Stimulated activated CD4-positive, alpha-beta T cell treated with anti-CD3 and anti-CD28 coated beads, Interleukin-15, amount 100 ng/mL, for 1 hour (primary cell): ENCODE measurements at places on chromosomes 13 and 19.

DNA sequence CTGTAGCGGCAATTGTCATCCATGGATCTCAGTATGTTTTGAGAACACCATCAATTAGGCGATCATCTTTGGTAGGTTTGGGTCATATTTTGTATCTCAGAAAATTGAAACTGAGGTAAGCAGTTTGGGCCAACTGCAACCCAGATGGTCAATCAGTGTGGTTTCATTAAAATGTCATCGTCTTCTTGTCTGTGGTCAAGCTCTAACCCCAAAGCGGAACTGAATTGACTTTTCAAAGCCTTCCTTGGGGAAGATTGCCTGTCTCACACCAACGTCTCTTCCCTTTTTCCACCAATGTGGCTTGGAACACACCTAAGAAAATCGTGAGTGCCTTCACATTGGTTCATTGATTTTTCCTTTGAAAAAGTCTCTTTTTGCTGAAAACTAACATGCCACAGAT is 56.3 kb upstream of the UBAC2 start:
- no peak for DNase-seq

DNA sequence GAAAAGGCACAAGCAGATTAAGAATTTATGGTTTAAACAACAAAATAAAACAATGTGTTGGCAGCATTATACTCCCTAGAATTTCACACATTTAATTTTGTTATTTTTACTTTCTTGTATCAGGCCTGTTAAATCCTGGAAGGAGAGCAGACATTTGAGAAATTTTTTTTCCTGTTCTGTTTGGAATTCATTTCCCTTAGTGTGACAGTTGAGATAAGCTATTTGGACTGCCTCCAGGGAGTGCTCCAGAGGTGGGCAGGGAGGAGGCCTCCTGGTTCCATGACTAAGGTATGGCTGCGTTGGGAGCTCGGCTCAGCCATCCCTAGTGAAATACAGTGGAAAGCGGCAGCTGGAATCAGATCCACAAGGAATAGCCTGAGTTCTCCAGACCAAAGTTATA is 185.7 kb downstream of the KCNRG start:
- no peak for DNase-seq

DNA sequence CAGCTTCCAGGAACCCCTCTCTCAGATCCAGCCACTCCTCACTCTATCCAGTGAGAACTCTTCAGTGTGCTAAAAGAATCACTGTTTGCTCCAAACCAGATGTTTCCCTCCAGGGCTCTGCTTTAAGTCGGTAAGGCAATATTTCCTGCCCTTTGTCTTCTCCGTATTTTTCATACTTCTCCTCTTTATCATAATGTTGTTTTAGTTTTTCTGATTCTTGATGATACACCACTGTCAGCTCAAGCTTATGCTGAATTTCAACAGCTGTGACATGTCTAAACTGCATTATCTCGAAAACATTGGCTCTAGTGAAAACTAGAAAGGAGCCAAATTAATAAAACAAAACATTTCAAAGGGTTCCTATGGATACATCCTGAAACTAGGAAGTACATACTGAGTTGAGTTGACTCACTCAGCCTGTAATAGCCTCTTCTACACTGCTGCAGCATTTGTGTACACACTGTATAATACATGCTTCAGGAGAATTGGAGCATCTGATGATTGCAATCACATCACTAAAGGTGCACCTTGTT is 39.8 kb downstream of the GPR180 start:
- no peak for DNase-seq

DNA sequence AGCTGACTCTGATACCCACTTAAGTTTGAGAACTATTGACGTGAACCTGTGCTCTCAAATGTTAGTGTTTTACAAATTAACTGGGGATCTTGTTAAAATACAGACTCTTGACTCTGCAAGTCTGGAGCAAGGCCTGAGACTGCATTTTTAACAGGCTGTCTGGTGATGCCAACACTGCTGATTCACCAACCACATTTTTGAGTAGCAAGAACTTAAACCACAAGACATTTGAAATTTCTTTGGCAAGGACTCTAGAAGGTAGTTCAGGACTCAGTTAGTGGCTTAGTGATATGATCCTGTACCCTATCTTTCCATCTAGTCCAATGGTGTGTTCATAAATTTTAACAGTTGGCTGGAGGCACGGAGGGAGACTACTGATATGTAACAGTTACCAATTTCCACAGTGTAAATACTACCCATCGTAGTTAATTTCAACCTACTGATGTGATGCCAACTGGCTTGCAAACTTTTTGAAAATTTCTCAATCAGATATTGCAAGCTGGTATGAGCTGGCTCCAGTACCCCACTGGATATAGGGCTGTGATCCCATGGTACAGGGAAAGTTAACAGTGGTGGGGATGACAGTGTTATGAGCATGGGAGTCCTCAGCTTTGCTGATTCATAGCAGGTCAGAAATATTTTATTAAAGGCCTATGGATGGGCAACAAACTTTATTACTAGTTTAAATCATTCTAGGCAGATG is 255.1 kb downstream of the TBC1D4 start:
- no peak for DNase-seq

DNA sequence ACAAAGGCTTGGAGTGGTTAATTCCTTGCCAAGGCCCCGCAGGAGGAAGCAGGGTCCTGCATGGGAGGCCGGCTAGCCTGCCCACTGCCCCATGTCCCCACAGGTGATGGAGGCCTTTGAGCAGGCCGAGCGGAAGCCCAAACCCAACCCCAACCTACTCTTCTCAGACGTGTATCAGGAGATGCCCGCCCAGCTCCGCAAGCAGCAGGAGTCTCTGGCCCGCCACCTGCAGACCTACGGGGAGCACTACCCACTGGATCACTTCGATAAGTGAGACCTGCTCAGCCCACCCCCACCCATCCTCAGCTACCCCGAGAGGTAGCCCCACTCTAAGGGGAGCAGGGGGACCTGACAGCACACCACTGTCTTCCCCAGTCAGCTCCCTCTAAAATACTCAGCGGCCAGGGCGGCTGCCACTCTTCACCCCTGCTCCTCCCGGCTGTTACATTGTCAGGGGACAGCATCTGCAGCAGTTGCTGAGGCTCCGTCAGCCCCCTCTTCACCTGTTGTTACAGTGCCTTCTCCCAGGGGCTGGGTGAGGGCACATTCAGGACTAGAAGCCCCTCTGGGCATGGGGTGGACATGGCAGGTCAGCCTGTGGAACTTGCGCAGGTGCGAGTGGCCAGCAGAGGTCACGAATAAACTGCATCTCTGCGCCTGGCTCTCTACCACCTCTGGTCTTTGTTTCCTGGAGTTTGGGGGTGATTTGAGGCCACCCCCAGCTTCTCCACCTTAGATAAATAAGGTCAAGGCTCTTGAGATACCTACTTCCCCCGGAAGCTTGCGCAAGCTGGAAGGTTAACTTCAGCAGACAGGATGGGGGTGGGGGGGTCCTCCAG is 2.6 kb downstream of the B3GNT8 start:
- no peak for DNase-seq

DNA sequence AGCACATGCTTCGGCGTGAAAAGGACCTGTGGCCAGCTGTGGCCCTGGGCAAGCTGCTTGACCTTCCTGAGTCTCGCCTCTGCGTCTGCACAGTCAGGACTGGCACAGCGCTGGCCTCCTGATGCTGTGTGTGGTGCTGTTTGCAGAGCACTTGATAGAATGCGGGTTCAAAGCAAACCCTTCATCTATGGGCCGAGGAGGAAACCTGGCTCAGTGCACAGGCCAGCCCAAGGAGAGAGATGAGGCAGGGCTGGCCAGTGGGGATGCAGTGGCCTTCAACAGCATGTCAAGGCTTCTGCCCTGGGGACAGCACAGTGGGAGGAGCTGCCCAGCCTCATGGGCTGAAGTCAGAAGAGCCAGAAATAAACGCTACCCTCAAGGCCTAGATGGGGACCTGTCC is 21.3 kb upstream of the VSTM2B start:
- DNase-seq = no peak

- peak; percentile 94 for DNase-seq
These were observed at the start of gene SH2D3A for GRCh38 chr19:6767357-6768235. Gene SH2D3A (minus strand): TSS chr19:6767435. CDS start chr19:6763748, 3,687 bp downstream.

DNA sequence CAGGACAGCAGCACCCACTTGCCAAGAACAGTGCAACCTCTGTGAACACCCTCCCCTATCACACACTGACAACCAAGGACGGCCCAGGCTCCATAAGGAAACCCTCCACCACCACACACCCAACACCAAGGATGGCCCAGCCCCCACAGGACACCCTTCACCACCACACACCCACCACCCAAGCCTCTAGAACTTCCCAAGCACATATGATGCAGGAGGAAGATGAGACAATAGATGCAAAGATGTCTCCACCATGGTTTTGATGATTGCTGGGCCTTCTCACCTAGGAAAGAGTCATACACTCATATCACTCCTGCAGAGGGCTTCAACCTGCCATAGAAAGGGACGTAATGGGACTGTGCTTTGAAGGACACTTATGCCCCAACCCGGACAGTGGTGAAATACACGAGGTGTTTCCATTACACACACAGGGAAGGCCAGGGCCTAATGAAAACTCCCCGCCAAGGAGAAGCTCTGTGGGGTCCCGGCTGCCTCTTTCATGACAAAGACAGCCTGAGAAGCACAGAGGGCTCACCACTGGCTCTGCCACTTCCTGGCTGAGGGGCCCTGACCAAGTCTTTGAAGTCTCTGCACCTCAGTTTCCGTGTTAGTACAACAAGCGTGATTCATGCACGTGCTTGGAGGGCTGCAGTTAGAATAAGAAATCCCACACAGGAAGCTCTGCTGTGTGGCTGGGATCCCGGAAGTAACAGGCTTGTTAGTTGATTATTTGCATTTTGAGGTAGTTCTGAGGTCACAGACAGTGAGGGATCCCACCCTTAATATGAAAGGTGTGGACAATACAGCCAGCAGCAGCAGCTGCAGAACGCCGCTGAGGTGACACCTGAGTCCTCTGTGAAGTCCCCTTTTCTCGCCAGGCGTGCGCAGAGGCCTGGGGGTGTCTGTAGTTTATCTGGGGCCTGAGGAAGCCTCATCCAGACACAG is 61.9 kb upstream of the ATP12A start:
- DNase-seq = peak; percentile 8

DNA sequence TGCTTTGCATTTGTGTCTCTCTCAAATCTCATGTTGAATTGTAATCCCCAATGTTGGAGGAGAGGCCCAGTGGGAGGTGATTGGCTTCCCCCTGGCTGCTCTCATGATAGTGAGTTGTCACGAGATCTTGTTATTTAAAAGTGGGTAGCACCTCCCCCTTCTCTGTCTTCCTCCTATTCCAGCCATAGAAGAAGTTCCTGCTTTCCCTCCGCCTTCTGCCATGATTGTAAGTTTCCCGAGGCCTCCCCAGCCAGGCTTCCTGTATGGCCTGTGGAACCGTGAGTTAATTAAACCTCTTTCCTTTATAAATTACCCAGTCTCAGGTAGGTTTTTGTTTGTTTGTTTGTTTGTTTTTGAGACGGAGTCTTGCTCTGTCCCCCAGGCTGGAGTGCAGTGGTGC is 3.8 kb downstream of the LILRA4 start:
- no peak for DNase-seq

DNA sequence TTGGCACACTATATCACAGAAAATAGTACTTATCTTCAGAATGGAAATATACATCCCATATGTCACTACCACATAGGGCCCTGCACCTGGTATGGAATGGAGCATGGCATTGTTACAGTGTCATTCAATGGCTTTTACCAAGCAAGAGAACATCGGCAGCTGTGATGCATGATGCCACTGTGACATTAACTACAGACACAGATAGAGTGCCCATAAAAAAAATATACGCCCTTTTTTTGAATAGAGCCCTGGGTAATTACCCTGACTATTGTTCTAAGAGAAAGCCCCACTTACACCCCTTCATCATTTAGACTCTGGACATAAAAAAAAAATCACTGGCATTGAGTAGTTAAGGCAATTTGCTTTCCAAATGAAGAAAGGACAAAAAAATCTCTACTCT is 320.3 kb downstream of the DNAJC15 start:
- DNase-seq = no peak

GRCh38 chr13:59024434-59024833 is 1139.3 kb downstream of the DIAPH3 start:
- DNase-seq = no peak

DNA sequence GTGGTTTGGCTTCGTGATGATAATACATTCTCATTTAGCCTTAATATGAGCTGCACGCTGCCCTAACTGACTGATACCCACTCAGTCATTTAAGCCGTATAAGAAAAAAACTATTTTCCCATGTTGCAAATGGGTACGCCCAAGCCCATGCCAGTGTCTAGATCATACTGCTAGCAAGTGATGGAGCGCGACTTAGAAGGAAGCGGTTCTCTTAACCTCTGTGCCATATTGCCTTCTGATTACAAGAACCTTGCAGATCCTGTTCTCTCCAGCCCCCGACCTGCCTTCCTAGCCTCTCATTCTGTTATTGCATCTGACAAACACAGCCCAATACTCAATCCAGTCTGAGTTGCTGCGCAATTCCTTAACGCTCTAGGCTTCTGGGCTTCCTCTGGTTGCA is 603 bp downstream of the GPALPP1 start:
- DNase-seq = no peak

DNA sequence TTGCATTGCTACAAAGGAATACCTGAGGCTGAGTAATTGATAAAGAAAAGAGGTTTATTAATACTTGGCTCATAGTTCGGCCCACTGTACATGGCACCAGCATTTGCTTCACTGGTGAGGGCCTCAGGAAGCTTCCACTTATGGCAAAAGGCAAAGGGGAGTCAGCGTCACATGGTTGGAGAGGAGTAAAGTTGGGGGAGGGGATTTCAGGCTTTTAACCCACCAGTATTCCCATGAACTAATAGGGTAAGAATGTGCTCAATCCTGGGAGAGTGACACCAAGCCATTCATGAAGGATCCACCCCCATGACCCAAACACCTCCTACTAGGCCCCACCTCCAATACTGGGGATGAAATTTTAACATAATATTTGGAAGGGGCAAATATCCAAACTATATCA is 82.5 kb upstream of the MYCBP2 start:
- DNase-seq = no peak

- no peak for DNase-seq
These were observed 38.1 kb upstream of the RGCC start for GRCh38 chr13:41419206-41419605.

- no peak for DNase-seq
These were observed 511.7 kb downstream of the SLITRK6 start for GRCh38 chr13:85287528-85287927.

DNA sequence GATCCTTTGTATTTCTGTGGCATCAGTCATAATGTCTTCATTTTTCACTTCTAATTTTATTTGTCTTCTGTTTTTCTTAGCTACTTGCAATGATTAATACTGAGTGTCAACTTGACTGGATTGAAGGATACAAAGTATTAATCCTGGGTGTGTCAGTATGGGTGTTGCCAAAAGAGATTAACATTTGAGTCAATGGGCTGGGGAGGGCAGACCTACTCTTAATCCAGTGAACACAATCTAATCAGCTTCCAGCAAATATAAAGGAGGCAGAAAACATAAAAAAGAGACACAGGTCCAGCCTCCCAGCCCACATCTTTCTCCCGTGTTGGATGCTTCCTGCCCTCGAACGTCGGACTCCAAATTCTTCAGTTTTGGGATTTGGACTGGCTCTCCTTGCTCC is 640.9 kb upstream of the MIR17HG start:
- no peak for DNase-seq
